ENCODE measurements at places on chromosomes 6 and 20. TPM values are rescaled to one million over a fixed set of nuclear protein-coding genes. Genes with fewer than 3 reads are reported as not detected.

DNA sequence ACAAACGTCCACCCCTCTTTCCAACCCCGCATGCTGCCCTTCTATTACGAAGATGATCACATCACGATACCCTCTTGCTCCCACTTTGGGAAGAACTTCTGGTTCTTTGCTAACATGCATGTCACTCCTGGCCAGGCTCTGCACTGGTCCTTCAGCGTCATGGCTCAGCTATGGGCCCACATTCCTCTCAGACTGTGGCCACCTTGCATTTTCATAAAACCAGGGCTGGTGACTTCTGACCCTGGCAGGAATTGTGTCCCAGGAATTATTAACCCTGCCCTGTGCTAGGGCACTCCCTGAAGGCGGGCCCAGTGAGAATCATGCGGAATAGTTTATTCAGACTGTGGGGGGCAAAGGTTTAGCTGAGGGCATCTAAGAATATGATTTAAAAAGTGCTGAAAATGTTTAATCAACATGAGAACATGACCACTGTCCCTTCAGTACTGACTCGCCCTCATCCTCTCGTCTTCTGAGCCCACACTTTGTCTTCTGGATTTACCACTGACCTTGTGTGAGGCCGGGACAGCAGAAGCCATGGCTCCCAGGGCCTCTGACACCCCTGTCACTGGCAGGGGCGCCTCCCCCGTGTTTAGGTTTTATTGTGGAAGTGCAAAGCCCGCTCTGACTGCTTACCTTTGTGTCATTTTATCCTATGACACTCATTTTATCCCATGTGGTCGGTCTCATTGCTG, 38.1 kb upstream of the THBS2 start:
- no peak for DNase-seq

GRCh38 chr6:134928151-134928900, 21.6 kb downstream of the ALDH8A1 start:
- no peak for DNase-seq

- no peak for DNase-seq
Measured at GRCh38 chr20:57369596-57369995, 18.5 kb downstream of the RAE1 start.

- no peak for DNase-seq
Measured at GRCh38 chr6:33731035-33731434, 15.7 kb downstream of the IP6K3 start.

DNA sequence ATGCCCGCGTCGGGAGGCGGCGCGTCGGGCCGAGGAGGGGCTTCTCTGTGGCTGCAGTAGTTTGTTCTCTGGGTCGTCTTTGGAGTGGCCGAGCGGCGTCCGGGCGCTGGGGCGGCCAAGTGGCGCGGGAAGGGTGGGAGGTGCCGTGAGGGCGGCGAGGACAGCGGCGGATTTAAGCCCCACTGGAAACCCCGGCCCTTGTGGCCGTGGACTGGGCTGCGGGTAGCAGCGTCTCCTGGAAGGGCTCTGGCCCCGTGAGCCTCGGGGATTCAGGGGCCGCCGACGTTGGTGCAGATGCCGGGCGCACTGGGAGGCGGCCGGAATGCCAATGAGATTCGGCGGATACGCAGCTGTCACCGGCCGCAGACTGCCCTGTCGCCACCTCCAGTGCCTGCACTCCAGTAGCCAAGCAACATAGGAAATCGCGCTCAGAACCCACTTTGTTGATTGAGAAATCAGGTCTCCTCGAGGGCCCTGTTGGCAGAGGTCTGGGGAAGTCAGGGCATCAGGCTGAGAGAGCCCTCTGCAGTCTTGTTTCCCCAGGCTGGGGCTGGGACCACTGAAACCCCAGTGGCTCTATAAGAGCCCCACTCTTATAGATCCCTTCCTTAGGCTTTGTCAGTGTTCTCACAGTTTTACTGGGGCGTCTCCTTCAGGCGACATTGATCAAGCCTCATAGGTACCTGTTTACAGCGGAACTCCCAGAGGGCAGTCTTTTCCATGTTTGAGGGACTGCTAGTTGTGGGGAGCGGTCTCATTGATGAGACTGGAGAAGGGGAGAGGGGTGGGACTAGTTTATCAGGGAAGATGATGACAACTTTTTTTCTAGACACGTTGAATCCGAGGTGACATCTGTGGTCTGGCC, 642 bp downstream of the GZF1 start:
- DNase-seq = peak; percentile 56

The CTCFL gene
- not detected for total RNA-seq

DNA sequence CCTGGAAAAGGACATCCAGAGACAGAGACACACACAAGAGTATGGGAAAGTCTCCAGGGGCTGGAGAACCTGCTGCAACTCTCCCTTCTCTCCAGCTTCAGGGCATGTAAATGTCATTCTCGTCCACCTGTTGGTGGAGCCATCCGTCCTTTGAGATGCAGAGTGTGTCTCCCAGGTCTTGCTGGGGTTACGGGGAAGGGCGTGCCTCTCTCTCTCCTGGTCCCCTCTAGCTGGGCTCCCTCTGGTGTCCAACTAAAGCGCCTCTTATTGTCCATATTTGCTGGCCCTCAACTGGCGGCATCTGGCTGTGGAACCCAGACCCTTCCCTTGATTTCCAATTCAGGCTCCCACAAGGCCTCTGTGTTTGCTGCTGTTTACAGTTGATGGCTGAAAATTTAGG, 244.1 kb downstream of the BMP7 start:
- no peak for DNase-seq

- DNase-seq = no peak
Measured at GRCh38 chr20:49749625-49750024, 35.9 kb upstream of the B4GALT5 start.

The MCCD1 gene
- not detected for total RNA-seq

- no peak for DNase-seq
Measured at GRCh38 chr6:2447318-2447920, 202.0 kb upstream of the GMDS start.

The TINAG gene
- not detected for total RNA-seq

GRCh38 chr6:79079561-79080041, 1.5 kb upstream of the PHIP start:
- no peak for DNase-seq
